ENCODE measurements at places on chromosomes 6 and 20. TPM values are rescaled to one million over a fixed set of nuclear protein-coding genes. Genes with fewer than 3 reads are reported as not detected.

Gene NHLRC1
- 0.20 TPM for total RNA-seq

Gene LY6G6D
- total RNA-seq = not detected

Gene IL17F
- not detected for total RNA-seq

Gene COL12A1
- total RNA-seq = not detected

Gene EDN3
- not detected for total RNA-seq

Gene TRIM31
- total RNA-seq = 0.51 TPM

Gene PLCB4
- not detected for total RNA-seq

Gene SIRPB2
- total RNA-seq = not detected

Gene C20orf141
- total RNA-seq = not detected

Gene SLC35F1
- total RNA-seq = not detected

Gene DPM1
- 161 TPM for total RNA-seq

Gene RBPJL
- not detected for total RNA-seq

Gene TSPO2
- total RNA-seq = not detected

Gene CD109
- total RNA-seq = 0.52 TPM

Gene CLVS2
- total RNA-seq = not detected

Gene TNF
- total RNA-seq = not detected

Gene PSORS1C2
- total RNA-seq = not detected

Gene LBP
- total RNA-seq = not detected

Gene CCR6
- total RNA-seq = 4.2 TPM

Gene POPDC3
- 0.20 TPM for total RNA-seq

Gene FAM209B
- 0.32 TPM for total RNA-seq

Gene TP53TG5
- not detected for total RNA-seq

Gene CST2
- total RNA-seq = not detected

Gene CNR1
- total RNA-seq = not detected

Gene ZBTB22
- total RNA-seq = 6.6 TPM

Gene DNAH8
- not detected for total RNA-seq

Measured in HepG2 (cell line).